ENCODE measurements at places on chromosomes 16 and 17.

GRCh38 chr17:82866590-82867191, 26.9 kb upstream of the ZNF750 start:
- no peak for DNase-seq

GRCh38 chr16:59783191-59783590, 1049.1 kb upstream of the GOT2 start:
- DNase-seq = no peak

GRCh38 chr17:36928471-36929345, 8.6 kb upstream of the LHX1 start:
- no peak for DNase-seq

DNA sequence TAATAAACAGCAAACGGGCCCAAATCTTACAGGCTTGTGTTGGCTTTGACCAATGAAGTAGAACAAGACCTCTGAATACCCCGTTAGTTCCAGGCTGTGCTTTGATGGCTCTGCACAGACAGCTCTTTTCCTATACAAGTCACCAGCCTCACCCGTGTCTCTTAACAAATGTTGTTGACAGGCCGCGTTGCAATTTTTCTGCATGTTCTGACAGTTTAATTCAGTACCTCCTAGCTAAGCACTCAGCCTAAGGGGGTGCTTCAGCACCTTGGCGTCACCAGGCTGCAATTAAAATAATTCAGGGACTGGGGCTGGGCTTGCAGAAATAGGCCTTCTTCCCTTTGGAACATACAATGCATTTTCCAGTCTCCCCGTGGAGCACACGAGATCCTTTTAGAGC, 500.1 kb downstream of the MAF start:
- no peak for DNase-seq

- DNase-seq = no peak
Observed at GRCh38 chr17:67779098-67779672, 46.1 kb upstream of the BPTF start.

GRCh38 chr16:22946433-22946832, 132.5 kb downstream of the HS3ST2 start:
- DNase-seq = no peak
